ENCODE measurements at places on chromosomes 1 and 21.

DNA sequence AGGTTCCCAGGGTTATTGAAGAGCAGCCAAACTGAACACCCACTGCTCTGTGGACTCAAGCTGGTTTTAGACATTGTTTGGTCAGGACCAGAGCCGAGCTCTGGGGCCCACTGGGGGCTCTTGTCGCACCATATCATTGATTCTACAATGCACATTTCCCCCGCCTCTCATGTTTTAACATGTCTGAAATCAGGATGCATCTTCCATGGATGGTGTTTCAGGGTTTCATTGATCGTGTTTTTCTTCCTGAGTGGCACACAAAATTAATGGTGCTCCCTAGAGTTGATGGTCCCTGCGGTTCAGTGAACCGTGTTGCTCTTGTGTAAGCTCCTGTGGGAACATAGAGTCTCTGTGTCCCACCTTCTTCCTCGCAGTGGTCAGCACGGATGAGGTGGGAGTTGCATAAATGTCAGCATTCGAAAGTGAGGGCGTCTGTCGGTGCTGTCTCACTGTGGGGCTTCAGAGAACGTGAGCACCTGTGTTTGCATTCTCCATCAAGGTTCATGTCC is 38.3 kb downstream of the GALNT2 start:
- DNase-seq = no peak

- peak; percentile 82 for DNase-seq
Measured at GRCh38 chr1:22024485-22025367, 23.3 kb downstream of the CELA3A start.

- peak; percentile 97 for DNase-seq
Measured at GRCh38 chr1:16904560-16905109, 8.9 kb downstream of the RNU1-2 start.

DNA sequence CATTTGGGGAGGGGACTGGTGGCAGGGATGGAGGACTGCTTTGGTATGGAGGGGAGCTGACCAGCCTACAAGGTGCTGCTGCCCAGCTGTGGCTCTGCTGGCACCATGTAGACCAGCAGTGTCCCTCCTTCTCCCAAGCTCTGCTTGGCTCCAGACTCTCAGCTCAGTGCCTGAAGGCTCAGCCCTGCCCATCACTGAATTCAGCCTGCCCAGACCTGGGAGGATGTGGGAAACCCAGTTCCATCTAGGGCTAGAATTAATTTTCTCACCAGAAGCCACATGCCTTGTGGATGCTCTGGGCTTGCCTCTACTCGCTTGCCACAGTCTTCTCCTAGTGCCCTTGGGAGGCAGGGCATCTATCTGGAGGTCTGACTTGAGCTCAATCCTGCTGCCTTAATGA is 195.0 kb upstream of the EDN2 start:
- DNase-seq = no peak

DNA sequence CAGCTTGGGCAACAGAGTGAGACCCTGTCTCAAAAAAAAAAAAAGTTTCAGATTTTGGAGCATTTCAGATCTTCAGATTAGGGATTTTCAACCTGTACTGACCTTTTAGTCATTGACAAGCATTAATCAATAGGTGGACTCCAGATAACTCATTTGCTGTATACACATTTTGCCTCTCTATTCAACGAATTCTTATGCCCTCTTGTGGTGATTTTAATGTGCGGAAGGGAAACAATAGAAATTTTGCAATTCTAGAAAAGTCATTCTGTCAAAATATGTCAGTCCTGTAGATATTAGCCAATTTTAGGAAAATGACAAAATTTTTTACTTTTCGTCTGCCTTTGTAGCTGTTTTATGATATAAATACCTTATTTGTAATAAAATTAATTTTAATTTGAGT is 11.6 kb upstream of the OR2G2 start:
- peak; percentile 51 for DNase-seq

DNA sequence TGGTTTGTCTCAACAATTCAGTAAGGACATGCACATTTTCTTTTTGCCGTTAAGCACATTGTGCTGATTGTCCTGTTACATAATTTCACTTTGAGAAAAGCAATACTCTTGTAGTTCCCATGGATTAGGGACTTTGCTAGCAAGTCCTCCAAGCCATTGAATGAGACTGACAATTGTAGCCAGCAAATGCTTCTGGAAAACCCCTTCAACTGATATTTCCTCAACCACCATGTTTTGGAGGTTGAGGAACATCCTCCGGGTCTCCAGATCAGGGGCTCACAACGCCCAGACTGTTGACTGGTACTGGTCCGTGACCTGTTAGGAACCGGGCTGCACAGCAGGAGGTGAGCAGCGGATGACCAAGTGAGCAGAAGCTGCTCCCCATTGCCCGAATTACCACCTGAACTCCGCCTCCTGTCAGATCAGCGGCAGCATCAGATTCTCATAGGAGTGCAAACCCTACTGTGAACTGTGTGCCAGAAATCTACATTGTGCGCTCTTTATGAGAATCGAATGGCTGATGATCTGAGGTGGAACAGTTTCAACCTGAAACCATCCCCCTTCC is 24.1 kb downstream of the ACTN2 start:
- no peak for DNase-seq

DNA sequence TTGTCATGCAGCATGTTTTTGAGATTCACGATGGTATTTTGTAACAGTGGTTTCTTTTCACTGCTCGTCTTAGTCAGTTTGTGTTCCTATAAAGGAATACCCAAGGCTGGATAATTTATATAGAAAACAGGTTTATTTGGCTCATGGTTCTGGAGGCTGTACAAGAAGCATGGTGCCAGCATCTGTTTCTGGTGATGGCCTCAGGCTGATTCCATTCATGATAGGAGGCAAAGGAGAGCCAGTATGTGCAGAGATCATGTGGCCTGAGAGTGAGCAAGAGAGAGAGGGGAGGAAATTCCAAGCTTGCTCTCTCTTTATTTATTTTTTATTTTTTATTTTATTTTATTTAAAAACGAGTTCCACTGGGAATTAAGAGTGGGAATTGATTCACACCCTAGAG is 2.0 kb upstream of the C21orf91 start:
- DNase-seq = no peak

- peak; percentile 35 for DNase-seq
Measured at GRCh38 chr1:31768939-31769704, 5.0 kb upstream of the ADGRB2 start.

- peak; percentile 73 for DNase-seq
Measured at GRCh38 chr1:220928320-220928719, 49.1 kb downstream of the HLX start.

GRCh38 chr21:42959728-42960127 is 14.6 kb upstream of the PKNOX1 start:
- DNase-seq = no peak

DNA sequence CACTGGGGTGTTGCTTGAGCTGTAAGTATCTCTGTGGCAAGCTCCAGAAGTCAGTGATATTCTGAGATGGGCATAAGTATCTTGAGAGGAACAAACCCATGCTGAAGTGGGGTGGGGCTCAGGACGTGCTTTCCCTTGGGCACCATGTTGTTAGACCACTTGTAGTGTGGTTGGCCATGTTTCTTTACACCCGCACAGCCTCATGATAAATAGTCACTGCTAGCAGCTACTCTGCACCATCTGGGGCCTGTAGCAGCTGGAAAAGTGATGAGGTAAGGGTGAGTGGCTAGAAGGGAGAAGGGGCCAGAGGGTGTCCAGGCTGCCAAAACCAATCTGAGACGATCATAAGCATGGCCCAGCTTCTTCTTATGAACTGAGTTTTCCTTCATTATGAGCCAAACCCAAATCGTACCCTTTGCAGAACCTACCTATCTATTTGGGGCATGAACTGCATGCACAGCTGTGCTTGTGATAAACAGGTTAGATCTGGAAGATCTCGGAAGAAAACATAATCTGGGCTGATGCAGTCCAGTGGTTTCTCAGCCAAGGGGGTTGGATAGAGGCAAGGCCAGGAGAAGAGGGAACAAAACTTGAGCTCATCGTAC is 91.9 kb upstream of the IRF2BP2 start:
- no peak for DNase-seq

- no peak for DNase-seq
Measured at GRCh38 chr1:39668111-39668510, 3.8 kb downstream of the NT5C1A start.

DNA sequence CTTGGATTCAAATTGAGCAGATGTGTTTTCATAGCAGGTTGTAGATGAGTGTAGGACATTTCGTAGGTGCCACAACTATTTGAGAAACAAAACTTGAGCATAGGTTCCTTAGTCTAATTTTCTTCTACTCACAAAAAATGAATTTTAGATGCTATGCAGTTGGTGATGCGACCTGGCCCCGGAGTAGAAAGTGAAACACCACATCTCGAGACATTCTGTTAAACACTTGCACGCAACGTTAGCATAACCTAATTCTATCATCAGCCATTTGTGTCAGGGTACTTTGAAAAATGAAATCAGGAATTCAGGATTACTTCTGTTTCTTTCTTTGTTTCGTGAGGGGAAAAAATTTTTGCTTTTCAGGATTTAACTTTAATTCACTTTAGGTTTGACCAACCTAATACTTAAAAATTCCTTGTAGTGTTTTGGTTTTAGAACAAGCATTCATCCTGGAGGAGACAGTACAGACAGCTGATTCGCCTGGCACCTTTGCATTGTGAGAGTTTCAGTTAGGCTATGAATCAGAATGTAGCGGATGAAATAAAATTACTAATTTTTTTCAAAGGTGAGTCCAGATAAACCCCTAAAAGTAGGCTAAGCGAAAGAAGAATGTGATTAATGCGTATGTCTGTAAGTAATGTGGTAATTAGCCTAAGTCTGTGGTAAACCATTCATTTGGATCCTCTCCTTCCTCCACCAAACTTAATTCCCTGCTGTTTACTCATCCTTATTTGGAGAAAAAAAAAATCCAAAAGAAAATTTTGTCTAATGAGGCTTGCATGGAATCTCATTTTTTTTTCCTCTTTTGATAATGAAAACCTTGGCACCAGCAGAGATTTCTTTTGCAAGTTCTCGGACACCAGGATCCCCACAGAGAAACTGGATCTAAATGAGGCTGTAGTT is 44.9 kb downstream of the MAP3K21 start:
- no peak for DNase-seq

- DNase-seq = no peak
Measured at GRCh38 chr1:53069663-53070327, 7.8 kb downstream of the PODN start.

GRCh38 chr1:67560580-67561255 is 124.3 kb upstream of the GADD45A start:
- DNase-seq = peak; percentile 69

DNA sequence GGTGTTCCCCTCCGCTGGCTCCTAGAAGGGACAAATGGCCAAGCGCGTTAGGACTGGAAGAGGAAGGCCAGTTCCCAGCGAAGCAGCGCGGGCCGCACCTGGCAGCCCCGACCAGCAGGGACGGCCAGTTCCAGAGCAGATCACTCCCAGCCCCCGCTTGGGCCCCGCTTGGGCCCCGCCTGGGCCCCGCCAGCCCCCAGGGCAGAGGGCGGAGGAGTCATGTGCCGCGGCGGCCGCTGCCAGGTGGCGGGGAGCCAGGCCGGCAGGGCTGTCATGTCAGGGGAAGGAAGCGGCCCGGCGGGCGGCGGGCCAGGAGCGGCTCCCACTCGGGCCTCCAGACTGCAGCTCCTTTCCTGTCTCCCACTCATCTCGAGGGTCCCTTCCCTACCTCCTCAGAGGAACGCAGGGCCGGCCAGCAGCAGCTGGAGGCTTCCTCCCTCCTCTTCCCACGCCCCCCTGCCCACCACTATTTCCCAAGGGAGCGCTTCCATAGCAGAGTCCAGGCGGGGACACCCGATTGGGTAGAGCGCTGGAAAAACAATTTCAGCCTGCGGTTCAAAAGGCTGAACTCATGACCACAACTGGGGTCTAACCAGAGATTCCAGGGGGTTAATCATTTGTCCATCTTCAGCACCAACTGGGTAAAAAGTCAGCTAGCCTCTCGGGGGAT is 16.5 kb downstream of the ZNF697 start:
- DNase-seq = no peak

GRCh38 chr1:168180148-168180524 is 1.4 kb downstream of the TIPRL start:
- DNase-seq = no peak

DNA sequence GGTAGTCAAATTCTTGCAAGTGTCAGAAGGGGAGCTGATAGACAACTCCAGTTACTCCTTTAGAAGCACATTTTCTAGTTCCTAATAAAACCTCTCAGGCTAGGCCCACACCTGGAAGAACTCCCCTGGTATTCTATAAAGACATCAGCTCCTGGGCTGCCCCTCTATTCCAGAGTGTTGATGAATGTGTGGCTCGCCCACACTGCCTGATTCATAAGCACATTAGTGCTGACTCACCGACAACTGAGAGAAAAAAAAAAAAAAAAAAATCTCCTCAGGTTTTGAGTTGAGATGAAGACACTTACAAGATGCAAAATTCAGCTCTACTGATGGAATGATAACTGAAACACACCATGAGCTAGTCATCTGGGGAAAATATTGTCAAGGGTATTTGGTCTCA is 188.1 kb downstream of the TNR start:
- DNase-seq = no peak

- DNase-seq = no peak
Measured at GRCh38 chr1:33626801-33627200, 154.4 kb downstream of the ZSCAN20 start.

GRCh38 chr1:7669559-7670311 is 101.4 kb upstream of the VAMP3 start:
- DNase-seq = no peak

DNA sequence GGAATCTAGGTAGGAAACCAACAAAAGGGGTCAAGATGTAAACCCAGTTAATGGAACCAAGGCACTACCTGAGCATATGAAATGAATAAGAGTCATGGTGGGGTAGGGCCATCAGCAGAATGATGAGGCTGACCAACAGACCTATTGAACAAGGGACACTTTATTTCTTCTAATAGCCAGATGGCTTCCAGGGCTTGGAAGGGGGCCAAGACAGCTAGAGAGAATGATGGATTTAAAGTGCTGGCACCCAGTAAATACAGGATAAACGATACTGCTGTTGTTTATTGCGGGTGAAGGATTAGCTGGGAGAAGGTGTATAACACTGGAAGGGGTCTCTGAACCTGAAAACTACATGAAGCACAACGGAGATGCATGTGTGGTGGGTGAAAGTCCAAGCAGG is 15.6 kb downstream of the DDAH1 start:
- no peak for DNase-seq

- peak; percentile 83 for DNase-seq
Measured at GRCh38 chr1:204417074-204417997, 5.7 kb upstream of the PPP1R15B start.

GRCh38 chr21:21246007-21246406 is 247.8 kb downstream of the NCAM2 start:
- no peak for DNase-seq

- peak; percentile 49 for DNase-seq
Measured at GRCh38 chr1:157163273-157164127, 25.3 kb upstream of the ETV3 start.

GRCh38 chr1:68087184-68087583 is 36.8 kb upstream of the DIRAS3 start:
- DNase-seq = no peak

Measured in MV-4-11 (cell line).